Hypothalamus (tissue), 51 donors: ENCODE measurements at places on chromosomes 5 and 9.

DNA sequence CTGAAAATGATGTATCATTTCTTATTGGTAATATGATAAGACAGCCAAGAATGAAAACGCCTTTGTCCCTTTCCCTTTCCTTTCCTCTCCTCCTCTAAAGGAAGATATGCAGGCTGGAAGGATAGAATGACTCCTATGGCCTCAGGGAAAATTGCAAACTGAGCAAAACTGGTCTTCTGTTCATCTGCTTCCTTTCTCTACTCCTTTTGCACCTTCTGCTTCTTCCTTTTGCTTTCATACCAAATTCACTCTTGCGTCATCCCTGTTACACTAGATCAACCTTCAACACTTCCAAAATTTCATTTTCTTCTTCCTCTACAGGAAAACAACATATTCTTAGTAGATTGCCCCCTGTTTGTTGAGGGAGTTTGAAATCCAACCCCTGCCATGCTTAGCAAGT lies 234.1 kb downstream of the ADAMTS6 start:
- no peak for DNase-seq

- no peak for DNase-seq
These were observed 15.1 kb downstream of the PDLIM4 start for GRCh38 chr5:132272311-132273210.

GRCh38 chr5:1302258-1302657 lies 7.4 kb upstream of the TERT start:
- no peak for DNase-seq

DNA sequence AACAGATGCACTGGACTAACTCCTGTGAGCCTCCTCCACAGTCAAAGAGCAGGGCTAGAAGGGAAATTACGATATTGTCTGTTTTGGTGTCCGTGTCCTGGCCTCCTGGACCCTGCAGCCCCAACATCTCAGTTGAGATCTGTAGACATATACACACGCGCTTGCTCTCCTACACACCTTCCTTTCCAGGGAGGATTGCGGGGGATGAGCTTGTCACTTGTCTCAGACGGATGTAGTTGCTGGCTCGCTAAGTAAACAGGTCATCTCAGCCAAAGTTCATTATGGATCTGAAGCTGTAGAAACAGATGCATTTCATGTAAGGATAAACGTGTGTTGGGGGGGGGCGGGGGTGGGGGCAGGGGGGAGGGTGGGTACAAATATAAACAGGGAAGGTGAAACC lies 549.3 kb downstream of the CCDC171 start:
- no peak for DNase-seq

GRCh38 chr5:33969572-33970452 lies 14.7 kb downstream of the SLC45A2 start:
- no peak for DNase-seq

GRCh38 chr5:35182910-35183535 lies 47.3 kb downstream of the PRLR start:
- no peak for DNase-seq

DNA sequence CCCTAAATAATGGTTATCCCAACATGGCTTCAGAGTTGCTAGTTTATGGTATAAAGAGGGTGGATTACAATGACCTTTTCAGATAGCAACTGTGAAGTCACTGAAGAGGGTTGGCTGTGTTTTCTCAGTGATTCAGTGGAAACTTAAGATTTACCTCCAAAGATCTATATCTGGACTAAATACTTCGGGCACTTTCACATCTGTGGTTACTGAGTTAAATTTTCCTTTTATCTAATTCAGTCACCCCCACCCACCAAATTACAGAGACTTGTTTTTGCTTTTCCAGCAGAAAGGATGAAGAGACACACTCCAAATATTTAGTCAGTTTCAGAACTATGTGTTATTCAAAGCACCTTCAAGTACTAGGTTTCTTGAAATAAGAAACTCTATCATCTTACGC lies 573.2 kb downstream of the CCDC171 start:
- DNase-seq: no peak

GRCh38 chr9:31612336-31613030 lies 772.0 kb upstream of the ACO1 start:
- no peak for DNase-seq

- no peak for DNase-seq
These were observed 221.2 kb downstream of the TLE1 start for GRCh38 chr9:81468084-81468595.

- DNase-seq: no peak
These were observed 23.7 kb upstream of the UGCG start for GRCh38 chr9:111872886-111873285.

DNA sequence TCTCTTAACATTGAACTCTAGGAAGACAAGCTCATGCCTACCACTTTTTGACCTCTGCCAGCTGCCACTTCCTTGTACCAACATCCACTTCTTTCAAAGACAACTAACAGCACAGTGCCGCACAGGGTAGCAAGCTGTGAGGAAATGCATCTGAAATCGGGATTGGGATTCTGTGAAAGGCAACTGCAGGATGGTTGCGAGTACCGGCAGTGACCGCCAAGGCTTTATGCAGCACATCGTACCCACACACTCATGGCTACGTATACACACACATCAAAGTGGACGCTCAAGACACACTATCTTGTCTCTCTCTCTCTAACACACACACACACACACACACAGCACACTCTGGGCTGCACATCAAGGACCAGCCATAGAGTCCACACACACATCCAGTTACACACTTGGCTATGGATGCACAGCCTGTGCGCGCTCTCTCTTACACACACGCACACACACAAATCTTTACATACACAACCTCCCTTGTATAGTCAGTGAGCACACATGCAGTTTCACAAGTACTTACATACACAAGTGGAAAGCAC lies 964 bp downstream of the HTR4 start:
- no peak for DNase-seq

- no peak for DNase-seq
These were observed at the start of gene OMD for GRCh38 chr9:92424340-92424739. Gene OMD (minus strand): TSS chr9:92424471. CDS start chr9:92417558, 6,913 bp downstream.

DNA sequence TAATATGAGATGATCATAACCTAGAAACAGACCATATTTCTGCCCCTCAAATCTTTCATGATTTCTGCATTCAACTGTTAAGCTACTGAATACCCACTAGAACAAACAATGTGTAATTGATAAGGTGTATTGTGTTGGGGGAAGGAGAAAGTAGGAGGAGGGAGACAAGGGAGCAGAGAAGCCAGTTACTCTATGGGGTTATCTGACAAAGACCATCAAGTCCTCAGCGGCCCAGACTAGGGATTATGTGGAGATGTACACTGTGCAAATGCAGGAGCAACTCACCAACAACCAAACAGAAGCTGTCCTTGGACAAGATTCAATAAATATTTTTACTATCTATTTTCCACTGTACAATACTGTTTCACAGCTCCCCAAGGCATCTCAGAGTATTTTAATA lies 2.7 kb downstream of the NRG2 start:
- DNase-seq: peak; percentile 8

DNA sequence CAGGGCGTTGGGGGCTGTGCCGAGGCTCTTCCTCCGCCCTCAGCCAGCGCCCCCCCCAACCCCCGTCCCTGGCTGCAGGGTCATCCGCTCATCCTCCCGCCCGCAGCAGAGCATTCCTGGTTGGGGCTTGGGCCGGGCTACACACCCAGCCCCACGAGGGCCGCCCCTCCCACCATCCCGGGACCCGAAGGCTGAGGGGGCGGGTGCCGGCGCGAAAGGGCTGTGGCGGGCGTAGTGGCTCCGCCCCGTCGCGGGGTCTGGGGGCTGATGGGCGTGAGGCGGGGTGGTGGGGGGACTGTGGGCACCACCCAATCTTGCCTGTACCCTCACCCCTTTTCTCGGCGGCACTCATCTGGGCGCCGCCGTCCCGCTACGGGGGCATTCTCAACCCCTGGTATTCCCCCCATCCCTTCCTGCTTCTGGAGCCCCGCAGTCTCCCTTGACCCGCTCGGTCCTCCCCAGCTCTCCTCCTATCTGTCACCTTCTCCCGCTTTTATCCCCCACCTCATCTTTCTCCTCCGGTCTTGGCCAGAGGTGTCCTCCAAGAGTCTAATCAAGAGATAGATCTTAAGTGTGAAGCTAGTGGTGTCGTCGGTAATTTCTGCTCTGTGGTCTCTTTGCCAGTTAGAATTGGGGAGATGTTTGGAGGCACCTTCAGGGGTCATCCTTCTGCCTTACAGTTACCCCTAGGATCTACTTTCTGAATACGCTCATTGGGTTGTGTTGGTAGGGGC lies 1.6 kb downstream of the FER start:
- no peak for DNase-seq

DNA sequence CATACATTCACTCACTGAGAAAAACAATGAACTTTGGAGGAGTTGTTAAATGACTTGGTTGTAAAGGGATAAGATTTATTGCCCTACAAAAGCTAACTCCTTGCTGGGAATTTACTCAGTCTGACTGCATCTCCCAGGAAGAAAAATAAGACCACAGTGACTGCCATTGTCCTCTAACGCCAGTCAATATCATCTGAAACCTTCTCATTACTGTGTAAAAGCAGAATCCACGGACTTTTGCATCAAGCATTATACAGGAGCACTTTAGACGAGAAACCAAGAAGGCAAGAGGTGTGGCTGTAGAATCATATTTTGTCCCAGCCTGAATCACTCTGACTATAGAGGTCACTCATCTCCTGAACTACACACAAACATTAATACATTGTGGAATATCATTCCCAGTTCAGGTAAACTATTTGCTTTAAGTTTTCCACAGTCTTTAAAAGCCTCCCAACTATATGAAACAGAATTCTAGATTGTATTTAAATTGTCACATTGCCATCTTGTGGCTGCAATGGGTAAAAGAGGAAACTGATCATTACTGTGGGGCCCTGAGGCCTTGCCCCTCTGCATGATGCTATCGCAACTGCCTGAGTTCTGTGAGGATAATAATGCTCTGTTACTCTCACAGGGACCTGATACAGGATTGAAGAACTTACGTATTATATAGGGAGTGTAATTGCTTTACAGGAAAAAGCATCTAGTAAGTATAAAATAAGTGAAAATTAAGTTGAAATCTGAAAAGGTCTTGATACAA lies 142.9 kb downstream of the SLCO4C1 start:
- DNase-seq: no peak

DNA sequence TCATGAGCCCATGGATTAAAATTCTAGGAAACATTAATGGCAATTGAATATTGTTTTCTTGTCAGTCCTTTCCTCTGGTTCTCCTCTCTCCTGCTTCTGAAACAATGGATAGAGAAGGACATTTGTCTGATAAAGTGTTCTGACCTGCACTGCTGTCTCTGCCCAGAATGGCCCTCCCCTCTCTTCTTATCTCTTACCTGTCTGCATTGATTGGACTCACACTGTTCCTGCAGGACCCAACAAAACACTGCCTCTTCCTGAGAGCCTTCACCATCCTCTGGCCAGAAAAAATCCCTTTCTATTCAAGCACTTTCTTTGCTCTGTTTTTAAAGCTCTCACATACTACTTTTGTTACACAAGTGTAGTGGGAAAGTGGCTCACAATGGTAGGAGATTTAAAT lies 143.8 kb upstream of the DHFR start:
- no peak for DNase-seq

DNA sequence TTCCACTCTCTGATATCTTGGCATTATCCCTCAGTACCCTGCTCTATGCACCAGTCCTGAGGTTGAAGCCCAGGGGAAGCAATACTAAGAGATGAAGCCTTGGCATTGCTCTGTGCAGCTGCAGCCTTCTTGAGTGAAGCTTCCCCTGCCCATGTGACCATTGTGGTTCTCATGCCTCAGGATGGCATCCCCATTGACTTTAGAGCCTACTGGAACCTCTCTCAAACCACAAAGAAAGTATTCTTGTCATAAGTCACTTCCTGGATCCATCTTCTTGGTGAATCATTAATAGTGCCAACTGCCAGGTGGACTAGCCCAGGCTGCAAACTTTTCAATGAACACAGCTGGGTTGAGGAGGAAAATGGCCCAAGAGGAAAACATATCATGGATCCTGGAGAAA lies 283.9 kb upstream of the RFX3 start:
- no peak for DNase-seq

DNA sequence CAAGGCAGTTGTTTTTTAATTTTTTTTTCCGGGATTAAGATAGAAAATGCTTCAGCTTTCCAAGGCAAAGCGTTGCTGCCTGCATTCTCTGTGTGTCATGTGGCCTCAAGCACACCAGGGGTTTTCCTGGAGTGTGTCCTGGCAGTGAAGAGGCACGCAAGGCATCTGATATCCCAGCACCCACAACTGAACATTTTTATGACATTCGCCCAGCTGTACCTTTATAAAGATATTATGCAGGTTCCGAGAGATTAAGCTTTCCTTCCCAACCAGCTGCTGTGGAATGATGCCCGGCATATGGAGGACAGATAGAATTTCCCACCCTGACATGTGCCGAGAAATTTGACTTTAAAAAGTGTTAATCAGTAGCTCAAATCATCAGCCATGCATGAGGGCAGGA lies 205.6 kb downstream of the GADD45G start:
- no peak for DNase-seq

- no peak for DNase-seq
These were observed 74.0 kb downstream of the GCNT4 start for GRCh38 chr5:74978345-74978744.

DNA sequence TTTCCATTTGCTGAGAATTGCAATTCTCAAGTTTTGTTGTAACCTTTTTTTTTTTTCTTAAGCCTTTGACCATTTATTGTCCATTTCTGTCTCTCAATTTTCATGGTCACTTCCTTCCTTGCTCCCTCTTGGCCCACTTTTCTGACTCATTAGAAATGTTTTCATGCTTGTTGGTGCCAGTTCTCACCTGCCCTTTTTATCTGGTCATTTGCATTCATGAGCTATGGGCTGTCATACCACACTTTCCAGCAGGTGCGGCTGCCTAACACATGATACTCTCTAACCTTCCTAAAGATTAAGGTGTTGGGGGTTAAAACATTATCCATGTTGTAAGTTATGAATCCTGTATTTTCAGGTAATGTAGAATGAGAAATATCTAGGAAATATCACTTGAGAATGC lies 150.5 kb upstream of the TLX3 start:
- no peak for DNase-seq

DNA sequence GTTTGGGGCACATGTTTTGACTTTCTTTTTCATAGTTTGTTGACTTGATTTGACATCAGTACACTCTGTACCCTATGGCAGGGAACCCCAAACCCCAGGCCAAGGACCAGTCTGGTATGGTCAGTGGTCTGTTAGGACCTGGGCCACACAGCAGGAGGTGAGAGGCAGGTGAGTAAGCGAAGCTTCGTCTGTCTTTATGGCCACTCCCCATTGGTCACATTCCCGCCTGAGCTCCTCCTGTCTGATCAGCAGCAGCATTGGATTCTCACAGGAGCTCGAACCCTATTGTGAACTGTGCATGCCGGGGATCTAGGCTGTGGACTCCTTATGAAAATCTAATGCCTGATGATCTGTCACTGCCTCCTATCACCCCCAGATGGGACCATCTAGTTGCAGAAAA lies 88.0 kb downstream of the TENT4A start:
- DNase-seq: no peak
